ENCODE measurements at places on chromosomes 12 and 14.
A peak's percentile ranks its signal among the peaks of the same experiment; 100 is the strongest.

DNA sequence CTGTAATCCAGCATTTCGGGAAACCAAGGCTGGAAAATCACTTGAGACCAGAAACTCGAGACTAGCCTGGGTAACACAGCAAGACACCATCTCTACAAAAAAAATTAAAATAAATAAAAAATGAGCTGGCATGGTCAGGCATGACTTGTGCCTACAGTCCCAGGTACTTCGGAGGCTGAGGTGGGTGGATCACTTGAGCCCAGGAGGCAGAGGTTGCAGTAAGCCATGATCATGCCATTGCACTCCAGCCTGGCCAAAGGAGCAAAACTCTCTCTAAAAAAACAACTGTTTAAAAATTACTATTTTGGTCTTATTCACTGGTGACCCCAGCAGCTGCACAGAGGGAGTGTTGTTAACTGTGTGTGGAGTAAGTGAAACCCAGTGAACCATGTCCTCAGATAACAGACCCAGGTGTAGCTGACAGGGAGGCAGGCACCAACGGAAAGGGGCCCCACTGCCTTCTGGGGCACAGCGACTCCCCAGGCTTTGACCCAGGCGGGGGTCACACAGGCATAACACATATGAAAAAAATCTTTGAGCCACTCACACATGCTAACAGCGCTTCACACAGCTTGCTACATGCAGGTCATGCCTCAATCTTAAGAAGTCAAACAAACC is 12.1 kb downstream of the DDX54 start:
- DNase-seq = no peak

DNA sequence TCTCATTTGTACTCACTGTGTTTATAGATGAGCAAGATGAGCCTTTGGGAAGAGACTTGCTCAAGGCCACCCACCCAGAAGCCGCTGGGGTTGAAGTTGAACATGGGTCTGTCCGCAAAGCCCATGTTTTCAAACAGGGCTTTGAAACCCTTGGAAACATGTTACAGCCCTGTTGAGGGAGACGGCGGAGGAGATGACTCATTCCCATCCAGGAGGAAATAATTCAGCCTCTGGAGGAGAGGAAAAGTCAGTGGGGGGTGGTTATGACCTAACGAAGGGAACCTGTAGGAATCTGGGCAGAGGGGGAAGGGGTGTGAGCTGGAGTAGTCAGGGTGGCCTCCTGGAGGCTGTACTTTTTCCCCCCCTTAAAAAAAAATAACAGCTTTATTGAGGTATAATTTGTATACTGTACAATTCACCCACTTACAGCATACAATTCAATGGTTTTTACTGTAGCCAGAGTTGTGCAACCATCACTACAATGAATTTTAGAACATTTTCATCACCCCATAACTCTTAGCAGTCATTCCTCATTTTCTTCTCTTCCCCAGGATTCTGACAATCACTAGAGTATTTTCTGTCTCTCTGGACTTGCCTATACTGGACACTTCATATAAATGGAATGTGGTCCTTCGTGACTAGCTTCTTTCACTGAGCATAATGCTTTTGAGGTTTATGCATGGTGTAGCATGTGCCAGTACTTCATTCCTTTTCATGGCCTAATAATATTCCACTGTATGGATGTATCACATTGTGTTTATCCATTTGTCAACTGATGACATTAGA is 1.9 kb upstream of the RIN3 start:
- peak; percentile 91 for DNase-seq

- DNase-seq = no peak
Observed at GRCh38 chr12:5945071-5946008, at the start of gene ANO2. ANO2 (minus strand) TSS chr12:5945259; CDS start chr12:5945217, 42 bp downstream.

GRCh38 chr14:104130974-104131651 is 7.3 kb upstream of the KIF26A start:
- DNase-seq = peak; percentile 58

- DNase-seq = no peak
Observed at GRCh38 chr12:94930216-94930654, 73.3 kb downstream of the NDUFA12 start.

- DNase-seq = no peak
Observed at GRCh38 chr14:62896932-62897456, 148.3 kb downstream of the KCNH5 start.

DNA sequence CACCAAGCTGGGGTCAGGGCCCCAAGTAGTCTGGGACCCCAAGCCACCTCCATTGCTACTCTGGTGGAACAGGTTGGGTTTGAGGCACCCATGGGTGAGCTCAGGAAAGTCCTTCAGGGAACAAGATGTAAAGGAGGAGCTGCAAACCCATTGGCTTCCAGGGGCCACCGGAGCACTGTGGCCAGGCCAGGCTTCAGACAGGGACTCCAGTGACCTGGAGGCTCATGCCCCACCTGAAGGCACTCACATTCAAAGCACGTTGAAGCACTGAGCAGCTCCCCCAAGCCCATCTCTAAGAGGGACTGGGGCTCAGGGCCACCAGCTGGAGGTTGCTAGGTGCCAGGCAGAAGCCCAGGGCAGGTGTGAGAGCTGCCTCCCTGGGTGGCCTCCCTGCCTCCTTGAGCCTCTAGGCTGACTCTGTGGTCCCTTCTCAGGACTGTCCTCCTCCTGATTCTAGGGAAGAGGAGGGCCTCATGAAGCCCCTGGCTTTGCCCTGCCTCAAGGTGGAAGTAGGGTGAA is 49.1 kb downstream of the FAM222A start:
- DNase-seq = no peak

- no peak for DNase-seq
Observed at GRCh38 chr14:50087341-50088116, 28.8 kb downstream of the VCPKMT start.

DNA sequence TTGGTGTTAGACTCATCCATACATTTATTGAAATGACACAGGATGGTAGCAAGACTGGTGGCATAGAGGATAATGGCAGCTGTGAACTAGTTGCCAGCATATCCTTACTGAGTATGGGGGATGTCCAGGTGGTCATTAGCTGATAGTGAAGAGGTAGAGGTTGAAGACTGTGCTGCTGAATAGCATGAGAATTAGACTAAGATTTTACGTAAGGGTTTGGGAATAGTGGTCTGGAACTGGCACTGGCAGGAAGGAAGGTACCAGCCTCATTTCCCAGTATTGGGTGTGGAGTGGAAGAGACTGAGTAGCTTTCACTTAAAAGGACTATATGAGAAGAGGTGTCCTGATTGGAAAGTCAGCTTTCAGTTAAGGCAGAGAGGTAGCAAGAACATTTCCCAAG is 6.5 kb downstream of the ERC1 start:
- no peak for DNase-seq

- no peak for DNase-seq
Observed at GRCh38 chr12:58420503-58420902, 479.1 kb downstream of the ATP23 start.

DNA sequence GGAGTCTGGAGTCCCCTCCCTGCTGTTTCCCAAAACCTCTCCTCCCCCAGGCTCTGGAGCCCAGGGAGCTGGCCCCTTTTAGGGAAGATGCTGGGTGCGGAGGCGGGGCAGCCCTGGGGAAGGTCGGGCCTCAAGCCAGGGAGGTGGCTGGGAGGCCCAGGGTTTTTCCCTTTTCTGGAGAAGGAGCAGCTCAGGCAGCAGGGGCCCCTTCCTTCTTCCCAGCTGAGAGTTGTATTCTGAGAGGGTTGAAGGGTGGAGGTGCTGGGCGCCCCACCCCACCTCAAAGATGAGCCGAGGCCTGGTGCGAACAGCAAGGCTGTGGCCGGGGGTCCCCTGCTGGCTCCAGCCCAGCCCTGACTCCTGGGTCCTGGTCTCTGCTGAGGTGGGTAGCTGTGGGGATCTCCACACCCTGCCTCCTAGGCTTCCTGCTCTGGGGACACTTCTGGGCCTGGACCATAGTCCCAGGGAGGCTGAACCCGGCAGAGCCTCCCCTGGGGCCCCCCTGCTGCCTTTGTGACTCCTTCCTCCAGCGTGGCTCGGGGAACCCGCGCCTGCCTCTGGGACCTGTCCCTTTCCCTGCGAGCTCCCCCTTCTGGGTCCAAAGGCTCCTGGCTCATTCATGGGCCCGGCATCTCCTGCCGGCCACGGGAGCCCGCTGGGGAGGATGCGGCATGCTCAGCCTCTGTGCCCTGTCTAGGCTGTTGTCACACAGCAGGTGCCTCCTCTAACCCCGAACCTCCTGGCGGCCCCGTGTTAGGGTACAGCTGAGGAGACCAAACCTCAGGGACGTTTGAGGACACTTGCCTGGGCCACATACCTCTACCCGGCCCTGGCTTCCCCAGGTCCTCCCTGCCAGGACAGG is 4.4 kb downstream of the TRMT61A start:
- DNase-seq = no peak

DNA sequence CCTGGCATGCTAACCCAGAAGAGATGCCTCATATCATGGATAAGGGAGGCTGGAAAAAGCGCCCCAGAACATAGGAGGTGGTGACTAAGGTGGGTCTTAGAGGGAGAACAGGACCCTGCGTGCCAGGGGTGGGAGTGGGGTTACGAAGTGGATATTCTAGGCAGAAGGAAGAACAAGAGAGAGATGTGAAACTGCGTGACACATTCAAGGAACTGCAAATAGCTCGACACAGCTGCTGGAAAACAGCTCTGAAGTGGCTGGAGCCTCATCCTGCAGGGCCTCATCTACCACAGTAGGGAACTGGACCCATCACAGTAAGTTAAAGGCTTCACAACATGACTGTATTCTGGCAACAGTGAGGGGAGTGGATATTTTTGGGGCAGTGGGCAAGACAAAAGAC is 61.1 kb downstream of the RNF34 start:
- no peak for DNase-seq

GRCh38 chr14:93081876-93082570 is 33.7 kb downstream of the ITPK1 start:
- no peak for DNase-seq

DNA sequence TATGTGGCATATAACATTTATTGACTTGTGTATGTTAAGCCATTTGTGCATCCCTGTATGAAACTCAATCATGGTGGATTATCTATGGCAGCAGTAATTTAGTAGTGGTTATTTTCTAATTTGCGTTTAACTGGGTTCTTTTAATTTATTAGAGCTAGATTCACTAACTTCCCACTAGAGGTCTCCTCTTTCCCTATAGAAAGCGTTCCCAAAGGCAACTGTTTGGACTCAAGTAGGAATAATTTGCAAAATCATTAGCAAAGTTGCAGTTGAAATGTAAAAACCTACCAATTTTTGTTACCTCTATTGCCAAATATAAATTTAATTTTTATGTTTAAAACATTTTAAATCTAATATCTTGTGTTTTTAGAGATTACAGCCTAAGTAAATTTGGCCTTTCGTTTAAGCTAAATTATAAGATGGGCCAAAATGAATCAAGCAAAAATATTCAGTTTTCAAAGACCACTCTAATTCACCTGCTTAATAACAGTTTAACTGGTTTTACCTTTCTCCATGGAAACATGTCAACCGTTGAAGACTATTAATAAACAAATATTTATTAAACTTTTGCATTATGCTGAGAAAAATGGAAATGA is 6.0 kb downstream of the DMAC2L start:
- peak; percentile 78 for DNase-seq

DNA sequence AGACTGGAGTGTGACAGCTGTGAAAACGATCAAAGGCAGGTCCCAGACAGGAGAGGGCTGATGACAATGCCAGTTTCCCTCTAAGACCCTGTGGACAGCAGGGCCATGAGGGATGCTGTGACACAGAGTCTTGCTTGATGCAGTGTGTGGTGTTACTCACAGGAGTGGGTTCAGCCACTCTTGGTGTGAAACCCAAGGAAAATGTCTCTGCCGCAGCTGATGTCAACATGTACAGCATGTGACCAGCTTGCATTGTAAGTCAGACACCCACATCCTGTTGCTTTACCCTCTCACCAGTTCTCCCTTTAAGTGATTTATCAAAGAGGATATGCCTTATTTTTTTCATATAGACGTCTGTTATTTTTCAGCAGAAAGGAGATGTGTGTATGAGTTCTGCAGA is 268.6 kb downstream of the BTG1 start:
- DNase-seq = peak; percentile 80

- DNase-seq = no peak
Observed at GRCh38 chr12:124842073-124842749, 21.5 kb downstream of the SCARB1 start.

DNA sequence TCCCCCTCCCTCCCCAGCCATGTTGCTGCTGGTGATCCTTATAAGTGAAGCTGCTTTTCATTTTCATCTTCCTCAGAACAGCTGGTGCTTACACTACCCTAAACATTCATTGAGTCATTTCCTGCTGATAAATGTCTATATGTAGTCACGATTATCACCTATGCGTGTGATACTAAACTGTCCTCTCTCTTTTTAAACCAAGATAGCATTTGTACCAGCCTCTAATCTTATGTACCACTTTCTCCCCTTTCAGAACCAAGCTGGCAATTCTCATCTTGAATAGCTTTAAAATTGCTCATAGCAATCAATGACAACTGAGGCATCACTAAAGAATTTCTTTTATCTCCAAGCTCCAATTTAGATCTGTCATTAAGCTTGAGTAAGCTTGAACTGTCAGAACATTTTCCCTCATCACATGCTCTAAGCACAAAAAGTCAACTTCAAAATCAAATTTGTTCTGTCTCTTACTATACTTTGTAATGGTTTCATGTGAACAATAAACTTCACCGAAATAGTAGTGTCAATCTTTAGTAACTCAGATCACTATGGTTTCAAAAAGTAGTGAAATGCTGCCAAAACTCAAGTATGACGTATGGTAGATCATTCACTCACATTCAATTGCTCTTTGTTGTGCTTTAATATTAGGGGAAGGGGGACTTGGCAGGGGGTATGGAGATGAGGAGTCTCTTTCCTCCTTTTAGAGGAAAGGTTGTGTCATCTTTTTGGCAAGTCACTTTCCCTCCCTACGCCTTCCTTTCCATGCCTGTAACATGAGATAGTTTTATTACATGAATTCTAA is 178.1 kb upstream of the NOVA1 start:
- peak; percentile 39 for DNase-seq

- peak; percentile 68 for DNase-seq
Observed at GRCh38 chr12:25957793-25958427, 572 bp upstream of the RASSF8 start.

- DNase-seq = no peak
Observed at GRCh38 chr12:68342966-68343365, 10.8 kb upstream of the MDM1 start.

DNA sequence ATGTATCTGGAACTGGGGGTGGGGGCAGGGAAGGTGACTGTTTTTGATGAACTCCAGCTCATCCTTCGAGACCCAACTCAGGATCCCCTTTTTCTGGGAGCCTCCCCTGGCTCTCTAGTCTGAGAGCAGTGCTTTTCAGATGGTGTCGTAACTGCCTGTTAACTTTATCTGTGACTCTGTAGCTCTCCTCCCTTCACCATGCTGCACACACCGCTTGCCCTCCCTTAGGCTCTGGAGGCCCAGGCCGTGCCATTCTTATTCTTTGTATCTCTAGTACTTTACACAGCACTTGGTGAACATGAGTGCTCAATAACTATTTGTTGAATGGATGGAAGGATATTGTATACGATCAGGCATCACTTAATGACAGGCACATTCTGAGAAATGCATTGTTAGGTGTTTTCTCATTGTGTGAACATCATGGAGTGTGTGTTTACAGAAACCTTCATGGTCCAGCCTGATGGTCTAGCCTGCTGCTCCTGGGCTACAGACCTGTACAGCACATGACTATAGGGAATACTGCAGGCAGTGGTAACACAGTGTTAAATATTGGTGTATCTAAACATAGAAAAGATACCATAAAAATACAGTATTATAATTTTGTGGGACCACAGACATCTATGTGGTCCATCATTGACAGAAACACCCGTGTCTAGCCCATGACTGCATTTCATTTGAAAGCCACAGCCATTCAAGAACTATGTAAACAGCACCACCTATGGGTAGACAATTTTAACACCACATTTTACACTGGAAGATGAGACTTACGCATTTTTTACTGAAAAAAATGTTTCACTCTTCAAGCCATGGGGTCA is 91.8 kb downstream of the EML1 start:
- peak; percentile 86 for DNase-seq

- no peak for DNase-seq
Observed at GRCh38 chr14:104339361-104339760, 201.0 kb downstream of the KIF26A start.

Data from choroid plexus epithelial cell (primary cell).